ENCODE measurements at places on chromosomes 7 and 10.
A peak's percentile ranks its signal among the peaks of the same experiment; 100 is the strongest.

- no peak for DNase-seq
These were observed 51.5 kb downstream of the DOCK1 start for GRCh38 chr10:126956712-126957108.

DNA sequence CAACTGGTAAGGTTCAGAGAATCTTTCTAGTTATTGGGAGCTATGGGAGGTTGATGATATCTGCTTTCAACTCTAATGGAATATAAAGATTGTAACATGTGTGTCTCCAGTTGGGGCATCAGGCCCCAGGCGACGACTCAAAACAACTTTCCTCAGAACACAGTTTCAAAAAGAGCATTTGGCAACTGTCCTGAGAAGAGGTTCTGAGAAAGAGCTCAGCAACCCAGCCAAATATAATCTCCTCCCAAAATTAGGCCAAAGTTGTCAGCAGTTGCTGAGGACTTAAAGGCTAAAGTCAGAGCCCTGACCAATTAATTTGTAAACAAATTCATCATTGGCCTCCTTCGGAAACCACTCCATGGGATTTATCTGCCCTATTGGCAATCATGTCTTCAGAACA is 251.1 kb upstream of the NFE2L3 start:
- no peak for DNase-seq

- no peak for DNase-seq
These were observed 2.4 kb downstream of the CD36 start for GRCh38 chr7:80640846-80641245.

GRCh38 chr7:27872356-27873275 is 132.7 kb downstream of the TAX1BP1 start:
- DNase-seq: no peak

DNA sequence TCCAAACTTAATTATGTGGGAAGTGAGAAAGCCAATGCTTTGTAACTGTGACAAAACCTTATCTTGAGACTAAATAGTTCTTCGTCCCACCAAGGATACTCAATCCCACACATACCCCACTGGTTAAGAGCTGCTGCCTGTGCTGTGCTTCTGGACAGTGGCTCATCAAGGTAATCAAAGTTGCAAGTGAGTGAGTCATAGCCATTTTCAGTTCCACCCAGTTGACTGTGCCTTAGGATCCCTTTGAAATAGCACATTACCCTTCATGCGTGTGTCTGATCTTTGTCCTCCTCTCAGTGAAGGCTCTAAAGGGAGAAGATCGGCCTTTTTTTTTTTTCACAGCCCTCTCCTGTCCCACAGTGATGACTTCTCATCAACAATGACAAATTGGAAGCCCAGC is 706.0 kb upstream of the AUTS2 start:
- no peak for DNase-seq

DNA sequence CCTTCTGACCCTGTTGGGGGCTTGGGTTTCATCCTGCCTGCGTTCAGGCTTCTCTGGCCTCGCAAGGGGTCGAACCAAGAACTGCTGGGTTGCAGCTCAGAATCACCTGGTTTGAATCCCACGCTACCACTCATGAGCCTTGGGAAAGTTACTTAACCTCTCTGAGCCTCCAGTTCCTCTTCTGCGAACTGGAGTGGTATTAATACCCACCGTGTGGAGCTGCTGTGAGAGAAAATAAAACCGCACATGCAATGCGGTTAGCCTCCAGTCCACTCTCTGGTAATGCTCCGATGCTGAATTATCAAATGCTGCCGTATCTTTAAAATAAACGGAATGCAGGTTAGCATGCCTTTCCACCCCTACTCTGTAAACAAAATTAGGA is 171.9 kb downstream of the ARHGAP12 start:
- no peak for DNase-seq

- DNase-seq: no peak
These were observed 131.7 kb downstream of the SORCS1 start for GRCh38 chr10:107032700-107033401.

- no peak for DNase-seq
These were observed 39.8 kb upstream of the TRIM8 start for GRCh38 chr10:102604439-102604841.

GRCh38 chr10:75408509-75408875 is 6.9 kb upstream of the ZNF503 start:
- DNase-seq: no peak

DNA sequence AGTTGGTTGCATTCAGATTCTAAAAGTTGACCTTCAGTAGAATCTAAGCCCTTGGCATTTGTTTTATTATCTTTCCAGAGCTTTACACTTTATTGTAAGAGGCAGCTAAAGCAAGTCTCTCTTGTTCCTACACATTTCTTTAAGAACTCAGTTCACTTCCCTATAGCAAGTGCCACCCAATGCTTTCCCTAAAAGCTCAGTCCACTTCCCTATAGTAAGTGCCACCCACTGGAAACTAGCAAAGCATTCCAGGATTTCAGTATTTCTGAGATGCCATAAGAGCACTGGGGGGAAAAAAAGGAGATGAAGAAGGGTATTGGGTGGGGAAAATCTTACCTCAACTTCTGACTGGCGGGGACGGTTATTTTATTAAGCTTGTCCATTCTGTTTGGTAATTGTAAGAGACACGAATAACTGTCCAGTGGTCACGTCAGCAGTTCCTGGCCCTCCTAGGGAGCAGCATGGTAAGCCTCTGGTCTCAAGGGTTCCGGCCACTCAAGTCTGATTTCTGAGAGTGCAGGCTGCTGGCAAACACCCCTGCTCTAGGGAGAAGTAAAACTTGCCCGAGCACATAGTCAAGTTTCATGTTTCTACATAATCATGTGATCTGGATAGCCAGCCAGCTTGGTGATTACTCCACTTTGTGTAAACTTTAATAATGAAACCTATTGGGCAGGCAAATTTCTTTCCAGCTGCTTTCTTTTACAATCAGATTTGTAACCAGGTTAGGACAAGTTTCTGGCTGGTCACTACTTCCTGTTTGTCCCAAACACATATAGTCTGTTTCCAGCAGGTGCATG is at the start of gene BLNK:
TSS of gene BLNK (minus strand) at position 554 of the 800 bp plus-strand sequence. CDS start at position 383, 171 bp downstream.
- DNase-seq: no peak

- peak; percentile 15 for DNase-seq
These were observed 107.9 kb downstream of the CYTH3 start for GRCh38 chr7:6164491-6164890.

- DNase-seq: no peak
These were observed 94.3 kb upstream of the IL6 start for GRCh38 chr7:22632674-22633073.

GRCh38 chr7:26160896-26161295 is 8.9 kb downstream of the NFE2L3 start:
- DNase-seq: no peak

DNA sequence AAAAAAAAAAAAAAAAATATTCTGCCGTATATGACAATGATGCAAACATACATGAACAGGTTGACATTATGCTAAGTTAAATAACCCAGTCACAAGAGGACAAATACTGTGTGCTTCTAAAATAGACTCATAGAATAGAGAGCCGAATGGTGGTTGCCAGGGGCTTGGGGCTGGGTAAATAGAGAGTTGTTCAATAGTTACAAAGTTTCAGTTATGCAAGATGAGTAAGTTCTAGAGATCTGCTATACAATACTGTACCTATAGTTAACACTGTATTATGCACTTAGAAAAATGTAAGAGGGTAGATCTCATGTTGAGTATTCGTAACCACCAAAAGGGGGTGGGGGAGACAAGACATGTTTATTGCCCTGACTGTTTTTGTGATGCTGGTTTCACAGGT is 77.1 kb upstream of the GNAI1 start:
- DNase-seq: no peak

GRCh38 chr7:73437621-73438416 is 4.2 kb downstream of the FZD9 start:
- no peak for DNase-seq

- DNase-seq: no peak
These were observed 316.6 kb upstream of the KIAA1217 start for GRCh38 chr10:23892296-23892695.

DNA sequence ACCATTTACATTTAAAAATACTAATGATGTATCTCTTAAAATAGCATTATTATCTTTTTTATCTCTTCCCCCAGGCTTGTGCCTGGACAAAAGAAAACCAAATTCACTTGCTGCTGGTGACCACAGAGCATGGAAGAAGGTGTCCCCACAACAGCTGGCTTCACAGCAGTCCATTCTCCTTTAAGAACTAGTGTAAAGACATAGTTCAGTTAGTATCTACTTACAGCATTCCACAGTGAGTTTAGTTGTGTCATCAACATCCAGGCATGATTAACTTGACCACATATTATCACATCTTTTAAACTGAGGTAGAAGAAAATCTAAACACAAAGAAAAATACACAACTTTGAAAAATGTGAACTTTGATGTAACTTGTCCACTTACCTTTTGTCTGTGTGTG is 55.0 kb downstream of the LRRC17 start:
- no peak for DNase-seq

DNA sequence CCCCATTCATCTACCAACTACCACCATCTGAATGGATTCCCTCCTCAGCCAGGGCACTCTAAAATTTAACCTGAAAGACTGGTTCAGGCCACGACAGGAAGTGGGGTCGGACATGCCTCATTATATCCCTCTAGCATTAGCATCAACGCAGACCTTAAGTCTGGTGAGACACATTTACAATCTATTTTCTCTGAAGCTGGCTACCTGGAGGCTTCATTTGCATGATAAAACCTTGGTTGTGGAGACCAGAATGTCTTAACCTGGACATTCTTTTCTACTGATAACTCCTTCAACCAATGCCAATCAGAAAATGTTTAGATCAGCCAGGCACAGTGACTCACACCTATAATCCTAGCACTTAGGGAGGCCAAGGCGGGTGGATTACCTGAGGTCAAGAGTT is 42.3 kb downstream of the SVOPL start:
- no peak for DNase-seq

GRCh38 chr7:92802406-92802805 is 34.0 kb downstream of the CDK6 start:
- no peak for DNase-seq

DNA sequence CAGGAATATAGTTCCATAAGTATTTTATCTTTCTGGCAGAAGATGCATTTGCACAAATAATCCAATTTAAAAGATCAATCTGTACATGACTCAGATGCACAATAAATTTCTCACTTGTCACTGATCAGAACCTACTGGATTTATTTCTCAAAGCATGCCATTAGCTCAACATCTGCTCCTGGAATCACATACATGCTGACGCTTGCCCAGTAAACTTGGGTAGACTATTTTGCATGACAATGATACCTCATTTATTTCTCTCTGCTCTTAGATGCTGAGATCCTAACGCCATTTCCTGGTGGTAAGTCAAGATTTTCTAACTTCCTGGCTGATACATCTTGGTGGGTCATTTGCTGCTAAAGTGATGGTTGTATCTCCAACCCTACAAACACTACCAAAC is 33.8 kb upstream of the C10orf120 start:
- no peak for DNase-seq

GRCh38 chr10:125802131-125802530 is 20.9 kb downstream of the UROS start:
- no peak for DNase-seq

DNA sequence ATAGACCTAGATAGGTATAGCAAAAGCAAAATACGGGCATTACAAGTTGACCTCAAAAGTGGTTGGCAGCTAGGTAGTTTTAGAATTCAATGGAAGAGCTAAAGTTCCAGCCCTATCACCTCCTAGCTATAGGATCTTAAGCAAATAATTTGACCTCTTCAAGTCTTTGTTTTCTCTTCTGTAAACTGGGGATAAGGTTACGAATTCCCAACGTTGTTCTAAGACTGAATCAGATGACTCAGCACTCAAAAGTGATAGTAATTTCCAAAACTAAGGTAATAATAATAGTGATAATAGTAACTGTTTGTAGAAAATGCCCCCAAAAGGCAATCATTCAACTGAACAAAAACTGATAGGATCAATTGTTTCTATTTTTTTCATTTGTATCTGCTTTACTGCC is 445.2 kb downstream of the KCNMA1 start:
- DNase-seq: no peak

GRCh38 chr7:106813705-106814305 is 51.3 kb upstream of the PIK3CG start:
- DNase-seq: no peak

GRCh38 chr7:98456866-98457265 is 56.0 kb upstream of the BAIAP2L1 start:
- no peak for DNase-seq

- no peak for DNase-seq
These were observed 605.5 kb downstream of the LRMDA start for GRCh38 chr10:76036962-76037361.

DNA sequence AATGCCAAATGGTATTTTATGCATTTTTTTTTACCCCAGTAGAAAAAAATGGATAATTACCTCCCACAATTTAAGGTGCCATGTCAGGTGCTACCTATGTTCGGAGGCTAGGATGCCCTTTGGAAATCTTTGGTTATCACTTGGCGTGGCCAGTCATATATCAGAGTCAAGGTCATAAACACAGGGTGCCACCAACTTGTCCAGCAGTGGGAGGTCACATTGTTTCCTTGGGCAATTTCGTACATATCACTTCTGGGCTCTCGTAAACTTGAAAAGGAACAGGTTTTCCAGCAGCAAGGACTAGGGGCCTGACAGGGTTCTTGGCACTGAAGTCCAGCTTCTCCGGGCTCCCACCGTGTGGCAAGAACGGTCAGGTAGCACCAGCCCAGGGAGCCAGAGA is 48.0 kb upstream of the BHLHA15 start:
- DNase-seq: no peak

DNA sequence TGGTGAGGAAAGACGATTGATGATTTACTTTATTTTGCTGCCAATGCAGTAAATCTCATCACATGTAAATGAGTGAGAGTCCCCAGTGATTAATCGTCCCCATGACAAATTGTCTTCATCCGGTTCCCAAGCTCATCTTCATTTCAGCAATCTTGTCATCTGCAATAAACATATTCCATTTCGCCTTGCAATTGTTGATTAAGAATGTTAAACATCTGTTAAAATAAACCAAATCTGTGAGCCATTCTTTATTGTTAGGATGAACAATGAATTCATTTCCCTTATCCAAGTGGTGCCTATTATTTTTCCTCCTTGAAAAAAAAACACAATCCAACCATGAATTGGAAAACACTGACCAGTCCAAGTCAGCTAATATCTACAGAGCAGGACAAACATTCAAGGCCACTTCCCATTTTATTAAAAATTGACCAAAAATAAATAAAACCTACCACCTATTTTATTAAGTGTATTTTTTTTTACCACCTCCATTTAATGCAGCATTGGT is 36.5 kb downstream of the NPS start:
- DNase-seq: no peak

GRCh38 chr7:70630818-70631457 is 501.0 kb upstream of the GALNT17 start:
- no peak for DNase-seq

- DNase-seq: no peak
These were observed 100.6 kb downstream of the DLG5 start for GRCh38 chr10:77825965-77826364.

DNA sequence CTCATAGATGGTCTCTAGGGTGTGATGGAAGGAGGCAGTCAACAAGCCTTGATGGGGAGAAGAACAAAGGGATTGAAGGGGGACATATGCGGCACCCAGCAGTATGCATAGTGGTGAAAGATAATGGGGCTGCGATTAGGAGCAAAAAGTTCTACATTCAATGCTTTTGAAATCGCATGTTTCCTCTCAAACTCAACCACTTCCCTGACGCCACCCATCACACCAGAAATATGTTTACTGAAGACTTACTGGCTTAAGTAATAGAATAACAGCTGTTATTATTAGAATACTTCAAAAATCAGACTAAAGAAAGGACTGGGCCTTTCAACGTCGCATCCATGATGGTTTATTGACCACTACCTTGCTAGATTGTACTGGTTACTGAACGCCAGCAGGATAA is 31.5 kb downstream of the MKRN1 start:
- no peak for DNase-seq

Data from endothelial cell (in vitro differentiated cells).